NCI-H446 (cell line): ENCODE measurements at places on chromosomes 1 and 21.

- DNase-seq: no peak
Observed at GRCh38 chr1:50491142-50491541, 67.9 kb upstream of the DMRTA2 start.

DNA sequence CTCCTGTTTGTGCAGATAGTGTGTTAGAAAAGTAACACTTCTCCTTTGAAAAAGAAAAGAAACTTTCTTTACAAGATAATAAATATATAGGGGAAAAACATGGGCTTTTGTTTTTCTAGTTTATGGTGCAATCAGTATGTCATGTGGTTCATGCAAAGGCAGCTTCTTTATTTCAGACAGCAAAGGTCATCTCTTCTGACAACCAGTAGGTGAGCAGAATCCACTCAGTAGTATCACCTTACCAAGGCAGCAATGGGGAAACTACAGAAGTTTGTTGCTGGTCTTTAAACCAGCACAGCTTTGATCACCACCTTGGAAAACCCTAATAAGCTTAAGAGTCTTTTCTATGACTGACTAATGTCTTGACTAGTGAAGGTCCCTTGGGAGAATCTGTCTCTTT, 13.0 kb upstream of the SAMSN1 start:
- no peak for DNase-seq

DNA sequence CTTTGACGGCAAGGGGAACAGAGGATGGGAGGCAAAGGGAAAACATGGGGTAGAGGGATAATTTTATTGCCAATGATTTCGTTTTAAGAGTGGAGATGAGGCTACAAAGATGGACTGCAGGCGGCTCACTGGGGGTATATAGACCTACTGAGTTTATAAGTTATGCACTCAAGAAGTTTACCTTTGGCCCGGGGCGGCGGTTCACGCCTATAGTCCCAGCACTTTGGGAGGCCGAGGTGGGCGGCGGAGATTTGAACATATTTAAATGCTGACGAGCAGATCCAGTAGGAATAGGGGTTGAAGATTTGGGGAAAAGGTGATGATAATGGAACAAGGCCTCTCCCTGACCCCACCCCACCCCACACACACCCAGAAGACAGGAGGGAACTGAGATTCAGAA, 8.1 kb upstream of the SLAMF9 start:
- DNase-seq: no peak

DNA sequence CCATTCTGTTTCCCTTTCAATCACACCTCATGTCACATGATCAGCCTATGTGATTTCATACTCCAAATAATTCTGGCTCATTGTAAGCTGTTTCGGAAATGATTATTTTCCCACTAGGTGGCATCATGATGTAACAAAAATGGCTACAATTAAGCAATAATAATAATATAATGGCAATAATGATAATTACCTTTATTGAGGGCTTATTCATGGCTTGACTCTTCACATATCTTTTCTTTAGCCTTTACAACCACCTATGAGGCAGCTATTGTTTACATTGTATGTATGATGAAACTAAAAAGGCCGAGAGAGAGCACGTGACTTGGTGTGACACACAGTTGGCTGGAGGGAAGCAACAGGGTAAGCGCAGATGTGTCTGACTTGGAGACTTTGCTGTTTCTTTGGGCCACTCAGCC, 12.5 kb upstream of the KPRP start:
- no peak for DNase-seq

DNA sequence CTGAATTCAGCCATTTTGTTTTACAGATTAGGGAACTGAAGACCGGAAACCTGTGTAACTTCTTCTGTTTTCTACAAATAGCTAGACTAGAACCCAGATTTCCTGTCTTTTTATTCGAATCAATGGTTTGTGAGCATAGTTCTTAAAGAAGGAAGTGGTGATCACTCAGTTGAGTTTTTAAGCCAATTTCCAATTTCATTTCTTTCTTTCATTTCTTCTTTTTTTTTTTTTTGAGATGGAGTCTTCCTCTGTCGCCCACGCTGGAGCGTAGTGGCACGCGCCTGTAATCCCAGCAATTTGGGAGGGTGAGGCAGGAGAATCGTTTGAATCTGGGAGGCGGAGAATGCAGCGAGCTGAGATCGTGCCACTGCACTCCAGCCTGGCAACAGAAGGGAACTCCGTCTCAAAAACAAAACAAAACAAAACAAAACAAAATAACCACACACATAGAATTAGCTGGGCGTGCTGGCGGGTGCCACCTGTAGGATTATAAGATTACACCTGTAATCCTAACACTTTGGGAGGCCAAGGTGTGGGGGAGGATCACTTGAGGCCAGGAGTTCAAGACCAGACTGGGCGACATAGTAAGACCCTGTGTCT, 3.0 kb upstream of the MDM4 start:
- no peak for DNase-seq

- no peak for DNase-seq
Observed at GRCh38 chr1:70906800-70907199, 140.8 kb downstream of the PTGER3 start.

- peak; percentile 62 for DNase-seq
Observed at GRCh38 chr1:59926381-59927123, at the start of gene CYP2J2. Gene CYP2J2 (minus strand): TSS chr1:59926773. CDS start chr1:59926746, 27 bp downstream.

DNA sequence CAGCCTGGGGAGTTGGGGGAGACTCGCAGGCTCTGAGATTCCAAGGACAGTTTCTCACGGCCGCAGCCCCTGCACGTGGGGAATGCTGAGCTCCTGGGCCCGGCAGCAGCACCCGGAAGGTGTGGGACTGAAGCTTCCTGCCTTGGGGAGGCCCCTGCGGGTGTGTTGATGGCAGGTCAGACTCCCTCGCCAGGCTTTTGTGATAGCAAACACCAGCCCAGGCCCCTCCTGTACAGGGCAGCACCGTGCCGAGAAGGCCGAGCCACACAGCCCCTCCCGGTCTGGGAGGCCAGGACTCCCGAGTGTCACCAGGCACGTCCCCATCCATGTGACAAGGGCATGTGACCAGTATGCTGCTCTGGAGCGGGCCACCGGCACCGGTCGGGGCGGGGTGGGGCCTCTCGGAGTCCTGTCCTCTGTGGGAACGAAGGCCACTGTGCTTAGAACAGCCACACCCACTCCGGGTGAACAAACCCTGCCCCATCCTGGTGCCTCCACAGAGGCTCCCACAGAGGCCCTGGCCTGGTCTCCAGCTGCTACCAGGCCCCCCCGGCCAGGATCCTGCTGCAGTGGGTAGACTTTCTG, 31.1 kb upstream of the ARHGEF16 start:
- DNase-seq: no peak

- no peak for DNase-seq
Observed at GRCh38 chr1:68225781-68226180, 6.5 kb downstream of the WLS start.

GRCh38 chr1:44660176-44660575, 14.1 kb downstream of the TMEM53 start:
- DNase-seq: peak; percentile 58

DNA sequence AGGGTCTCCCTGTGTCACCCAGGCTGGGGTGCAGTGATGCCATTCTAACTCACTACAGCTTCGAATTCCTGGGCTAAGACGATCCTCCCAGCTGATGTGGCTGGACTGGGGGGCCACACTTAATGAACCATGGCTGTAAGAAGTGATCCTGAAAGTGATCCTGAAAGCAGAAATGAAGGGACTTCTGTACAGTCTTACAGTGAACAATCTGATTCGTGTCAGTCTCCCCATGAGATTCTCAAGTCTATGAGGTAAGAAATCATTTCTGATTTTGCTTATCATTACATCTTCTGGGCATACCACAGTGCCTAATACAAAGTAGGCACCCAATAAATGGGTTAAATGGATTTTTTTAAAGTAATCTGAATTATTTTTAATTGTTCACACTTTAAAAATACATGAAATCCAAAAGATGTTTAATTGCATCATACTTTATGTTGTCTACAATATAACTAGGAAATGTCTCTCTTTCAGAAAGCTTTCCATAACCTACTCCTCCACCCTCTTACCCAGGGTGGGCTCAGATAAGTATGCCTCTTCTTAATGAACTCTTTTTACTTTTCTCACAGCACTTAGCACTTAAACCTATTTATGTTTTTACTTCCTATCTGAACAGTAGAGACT, 21.5 kb downstream of the TUT4 start:
- DNase-seq: no peak

- no peak for DNase-seq
Observed at GRCh38 chr1:160179336-160179735, 11.0 kb upstream of the CASQ1 start.
